ENCODE measurements at places on chromosomes 16 and 17.

GRCh38 chr16:53911513-53911912 lies 207.6 kb downstream of the FTO start:
- no peak for DNase-seq

DNA sequence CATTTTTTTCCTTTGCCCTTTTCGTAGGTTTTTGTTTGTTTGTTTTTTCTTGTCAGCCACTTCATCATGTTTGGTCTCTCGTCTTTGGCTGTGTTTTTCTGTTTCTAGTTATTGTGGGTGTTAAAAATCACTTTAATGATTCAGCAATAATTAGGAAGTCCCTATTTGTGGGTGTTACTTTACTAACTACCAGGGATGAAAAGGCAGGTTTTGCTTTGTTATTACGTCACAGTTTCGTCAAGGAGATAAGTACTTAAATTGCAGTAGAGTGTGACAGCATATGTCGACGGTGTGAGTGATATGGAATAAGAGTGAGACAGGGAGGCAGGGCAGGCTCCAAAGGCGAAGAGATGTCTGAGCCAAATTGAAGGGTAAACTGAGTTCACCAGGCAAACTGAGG lies 479.6 kb downstream of the WWOX start:
- no peak for DNase-seq

GRCh38 chr17:82300707-82301270 lies 16.6 kb downstream of the CD7 start:
- peak; percentile 82 for DNase-seq

- DNase-seq, result no peak
Observed at GRCh38 chr16:56399486-56399885, 25.9 kb downstream of the AMFR start.

GRCh38 chr17:58811290-58811689 lies 55.6 kb downstream of the PPM1E start:
- DNase-seq, result no peak

GRCh38 chr16:85301231-85301630 lies 189.0 kb upstream of the CIBAR2 start:
- no peak for DNase-seq

DNA sequence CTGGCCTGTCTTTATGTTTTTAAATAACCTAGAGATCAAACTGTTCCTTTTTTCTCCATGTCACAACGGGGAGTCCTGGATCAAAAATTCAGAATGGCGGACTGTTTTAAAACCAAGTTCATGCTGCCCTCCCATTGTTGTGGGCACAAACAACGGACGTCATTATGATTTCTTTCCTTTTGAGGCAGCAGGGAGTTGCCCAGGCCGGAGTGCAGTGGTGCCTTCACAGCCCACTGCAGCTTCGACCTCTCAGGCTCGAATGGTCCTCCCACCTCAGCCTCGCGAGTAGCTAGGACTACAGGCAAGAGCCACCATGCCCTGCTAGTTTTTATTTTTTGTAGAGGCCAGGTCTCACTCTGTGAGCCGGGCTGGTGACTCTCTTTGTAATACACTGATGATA lies 26.5 kb downstream of the NDE1 start:
- no peak for DNase-seq

DNA sequence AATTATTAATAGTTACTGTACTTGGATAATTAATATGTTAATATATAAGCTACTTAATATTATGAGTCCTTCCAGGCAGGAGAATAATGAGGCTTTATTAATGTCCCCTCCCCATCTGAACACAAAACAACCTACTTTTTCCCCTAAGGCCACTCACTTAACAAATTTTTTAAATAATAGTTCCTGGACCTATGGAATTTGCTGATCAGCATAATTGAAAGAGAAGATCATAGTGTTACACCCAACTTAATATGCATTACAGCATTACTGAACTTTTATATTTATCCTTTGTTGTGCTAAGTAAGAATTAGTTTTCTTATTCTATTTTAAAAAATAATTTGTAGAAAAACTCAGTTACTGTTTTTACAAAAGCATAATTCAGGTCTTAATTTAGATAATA lies 1537.7 kb upstream of the GOT2 start:
- DNase-seq, result no peak

DNA sequence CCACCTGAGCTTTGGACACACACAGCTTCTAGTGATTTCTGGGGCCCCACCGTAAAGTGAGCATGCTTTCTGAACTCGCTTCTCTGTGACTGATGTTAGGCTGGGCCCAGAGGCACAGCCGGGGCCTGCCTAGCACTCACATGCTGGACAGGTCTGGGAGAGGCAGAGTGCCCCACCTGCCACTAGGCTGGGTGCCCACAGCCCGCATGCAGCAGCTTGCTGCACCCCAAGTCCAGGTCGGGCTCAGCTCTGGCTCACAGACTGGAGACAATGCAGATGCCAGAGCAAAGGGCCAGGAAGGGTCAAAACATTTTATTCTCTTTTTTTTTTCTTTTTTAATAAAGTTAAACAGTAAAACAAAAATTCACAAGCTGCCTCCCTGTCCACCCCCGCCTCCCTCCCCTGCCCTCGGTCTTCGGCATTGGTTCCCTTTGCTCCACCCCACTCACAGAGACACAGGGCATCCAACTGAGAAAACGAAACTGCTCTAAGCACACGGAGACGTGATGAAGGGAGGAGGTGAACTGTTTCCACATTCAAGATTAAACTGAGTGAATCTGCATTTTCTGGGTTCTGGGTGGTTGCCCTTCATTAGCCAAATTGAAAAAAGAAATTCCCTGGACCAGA lies 9.7 kb downstream of the CNP start:
- DNase-seq, result no peak

DNA sequence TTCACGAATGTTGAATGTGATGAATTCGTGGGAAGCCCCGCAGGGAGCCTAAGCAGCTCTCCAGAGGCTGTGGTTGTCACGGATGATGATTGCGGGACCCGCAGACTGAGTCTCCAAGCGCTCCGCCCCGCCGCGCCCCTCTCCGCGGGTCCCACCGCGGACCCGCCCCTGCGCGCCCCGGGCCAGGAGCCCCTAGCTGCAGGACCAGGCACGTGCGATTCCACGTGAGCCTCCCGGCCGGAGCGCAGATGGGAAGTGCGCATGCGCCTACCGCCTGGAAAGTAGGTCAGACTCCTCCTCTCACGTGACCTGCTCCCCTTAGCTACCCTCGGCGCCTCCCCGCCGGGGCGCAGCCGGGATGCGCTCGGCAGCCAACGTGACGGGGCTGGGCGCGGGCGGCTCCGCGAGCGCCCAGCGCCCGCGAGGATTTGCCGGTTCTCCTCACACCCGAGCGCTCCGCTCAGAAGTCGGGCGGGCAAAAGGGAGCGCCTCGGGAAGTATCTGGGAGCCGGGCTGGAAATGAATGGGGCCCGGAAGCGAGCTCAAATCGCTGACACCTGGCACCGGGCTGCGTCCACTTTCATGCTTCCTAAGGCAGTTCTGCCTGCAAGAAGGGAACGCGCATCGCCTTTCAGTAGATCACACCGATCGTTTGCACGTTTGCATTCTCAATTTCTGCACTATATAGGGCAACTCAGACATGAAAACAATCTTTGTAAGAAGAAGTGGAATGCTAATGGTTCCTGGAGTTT lies 26.4 kb upstream of the HLF start:
- DNase-seq, result peak; percentile 87

DNA sequence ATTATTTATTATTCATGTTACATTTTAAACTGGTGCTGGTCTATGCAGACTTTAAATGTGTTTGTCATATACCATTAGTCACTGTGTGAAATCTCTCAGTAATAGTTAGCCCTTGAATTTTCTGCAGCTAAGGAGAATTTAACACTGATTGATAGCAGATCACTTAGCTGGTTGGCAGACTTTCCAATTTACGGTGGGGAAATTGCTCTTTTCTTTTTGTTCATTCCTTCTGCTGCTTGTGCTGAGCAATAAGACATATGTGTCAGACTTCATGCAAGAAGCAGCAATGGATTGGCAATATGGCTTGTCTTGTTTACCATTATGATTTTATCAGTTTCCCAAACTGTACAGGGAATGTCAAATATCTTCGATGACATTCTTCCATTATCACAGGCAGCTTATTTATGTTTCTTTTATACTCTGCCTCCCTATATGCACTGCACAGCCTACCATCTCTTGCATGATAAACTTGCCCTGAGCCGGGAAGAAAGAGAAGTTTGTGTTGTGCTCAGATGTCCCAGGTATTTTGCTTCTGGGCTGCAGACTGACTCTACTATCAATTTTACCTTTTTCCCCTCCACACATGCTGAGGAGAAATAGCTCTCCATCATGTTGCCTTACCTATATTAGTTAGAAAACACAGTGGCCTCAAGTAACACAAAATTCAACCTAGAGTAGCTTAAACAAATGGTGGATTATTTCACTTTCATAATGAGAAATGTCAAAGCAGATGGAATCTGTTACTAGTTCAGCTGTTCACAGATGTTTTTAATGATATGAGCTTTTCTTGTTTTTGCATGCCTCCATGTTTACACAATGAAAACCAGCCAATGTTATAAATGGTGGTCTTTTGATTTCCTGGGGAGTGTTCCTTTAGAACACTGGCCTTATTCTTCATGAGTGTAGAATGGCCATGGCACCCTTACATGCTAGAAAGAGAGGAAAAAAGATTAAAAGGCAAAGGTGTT lies 968.1 kb upstream of the GOT2 start:
- no peak for DNase-seq

DNA sequence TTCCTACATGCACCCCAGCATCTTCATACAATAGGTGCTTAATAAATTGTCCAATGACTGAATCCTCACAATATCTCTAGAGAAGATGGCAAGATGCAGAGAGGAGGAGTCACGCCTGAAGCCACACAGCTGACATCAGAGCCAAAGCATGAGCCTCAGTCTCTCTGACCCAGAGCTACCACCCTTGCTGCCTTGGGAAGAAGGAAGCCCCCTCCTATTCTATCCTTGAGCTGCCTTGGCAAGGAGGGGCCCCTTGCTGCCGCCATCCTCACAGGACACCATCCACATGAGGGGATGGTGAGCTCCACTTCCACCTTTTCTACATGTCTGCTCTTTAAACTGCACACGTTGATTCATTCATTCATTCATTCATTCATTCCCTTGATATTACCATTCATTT lies 37.0 kb upstream of the C16orf78 start:
- no peak for DNase-seq

- no peak for DNase-seq
Observed at GRCh38 chr17:50861334-50861676, 4.8 kb downstream of the TOB1 start.

DNA sequence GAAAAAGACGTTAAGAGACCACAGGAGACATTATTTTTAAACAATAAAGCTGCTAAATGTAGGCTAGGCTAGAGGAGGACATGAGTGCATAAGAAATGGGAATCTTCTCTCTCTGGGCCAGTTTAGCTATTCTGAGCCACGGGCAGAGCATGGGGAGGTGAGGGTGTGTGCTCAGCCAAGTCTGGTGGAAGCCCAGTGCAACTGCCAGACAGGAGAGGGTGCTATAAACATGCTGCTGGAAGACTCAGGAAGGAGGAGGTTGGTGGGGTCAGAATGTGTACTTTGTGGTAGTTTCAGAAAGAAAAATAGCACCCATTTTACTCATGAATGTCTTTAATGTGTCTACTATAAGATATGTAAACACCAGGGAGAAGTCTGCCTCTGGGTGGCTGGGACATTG lies 5.9 kb upstream of the SDK2 start:
- no peak for DNase-seq

- no peak for DNase-seq
Observed at GRCh38 chr17:21381076-21381706, 5.0 kb downstream of the KCNJ12 start.

- DNase-seq, result no peak
Observed at GRCh38 chr16:53061256-53061655, 6.5 kb downstream of the CHD9 start.

GRCh38 chr16:21663889-21664647 lies at the start of gene OTOA:
Gene OTOA, plus strand, starts transcription at chr16:21663968. Its CDS starts 14,547 bp downstream, at chr16:21678515.
- DNase-seq, result peak; percentile 33

DNA sequence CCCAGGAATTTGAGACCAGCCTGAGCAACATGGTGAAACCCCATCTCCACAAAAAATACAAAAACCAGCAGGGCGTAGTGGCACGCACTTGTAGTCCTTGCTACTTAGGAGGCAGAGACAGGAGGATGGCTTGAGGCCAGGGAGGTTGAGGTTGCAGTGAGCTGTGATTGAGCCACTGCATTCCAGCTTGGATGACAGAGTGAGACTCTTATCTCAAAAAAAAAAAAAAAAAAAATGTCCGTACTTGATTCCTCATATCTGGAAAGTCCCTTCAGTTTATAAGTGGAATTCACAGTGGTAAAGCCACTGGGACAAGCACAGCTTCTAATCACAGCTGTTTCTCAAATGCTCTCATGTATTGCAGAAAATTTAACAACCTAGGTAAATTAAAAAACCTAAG lies 78.6 kb upstream of the CREBBP start:
- no peak for DNase-seq

DNA sequence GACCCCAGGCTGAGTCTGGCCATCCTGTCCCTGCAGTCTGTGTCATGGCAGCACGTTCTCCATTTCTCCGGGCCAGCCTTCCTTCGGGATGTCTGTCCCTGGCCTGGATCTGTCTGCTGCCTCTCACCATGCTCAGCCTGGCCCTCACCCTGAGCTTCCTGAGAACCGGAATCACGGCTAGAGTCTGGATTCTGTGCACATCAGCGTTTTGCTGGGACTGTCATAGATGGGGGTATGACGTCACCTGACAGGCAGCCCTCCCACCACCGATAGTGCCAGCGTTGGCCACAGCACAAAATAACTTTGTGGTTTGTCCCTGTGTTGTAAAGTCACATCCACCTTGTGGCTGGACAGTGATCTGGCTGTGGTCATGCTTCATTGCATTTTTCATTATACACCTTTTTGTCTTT lies 59.2 kb downstream of the B9D1 start:
- no peak for DNase-seq
